ENCODE measurements at places on chromosomes 4 and X.

DNA sequence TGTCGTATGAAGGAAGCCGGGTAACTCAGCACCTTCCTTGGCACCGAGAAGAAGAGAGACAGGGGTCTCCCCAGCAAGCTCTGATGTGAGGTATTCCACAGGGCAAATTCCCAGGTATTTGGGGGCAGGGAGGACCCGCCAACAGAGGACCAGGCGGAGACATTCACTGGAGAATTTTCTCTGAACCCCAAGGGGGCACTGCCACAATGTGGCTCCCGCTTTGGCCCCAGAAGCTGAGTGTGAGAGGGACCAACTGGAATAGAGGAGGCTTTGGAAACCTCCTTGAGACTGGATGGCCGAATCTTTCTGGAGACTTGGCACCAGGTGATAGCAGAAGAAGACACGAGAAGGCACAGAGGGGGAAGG is 735 bp upstream of the GABRE start:
- no peak for DNase-seq

GRCh38 chr4:54719378-54719777 is 61.6 kb downstream of the KIT start:
- DNase-seq, result no peak

GRCh38 chrX:49041744-49042580 is 1.2 kb downstream of the TFE3 start:
- DNase-seq, result peak; percentile 7

GRCh38 chr4:3145234-3145924 is 70.9 kb downstream of the HTT start:
- DNase-seq, result no peak

GRCh38 chrX:16120431-16120830 is 2.9 kb upstream of the GRPR start:
- no peak for DNase-seq
